ENCODE measurements at places on chromosomes 3 and 15.

GRCh38 chr3:11808231-11808630 lies 38.5 kb downstream of the TAMM41 start:
- DNase-seq: no peak

- DNase-seq: no peak
Observed at GRCh38 chr3:72144773-72145505, 360.0 kb upstream of the PROK2 start.

- no peak for DNase-seq
Observed at GRCh38 chr3:132817646-132818177, 95.5 kb upstream of the NPHP3 start.

GRCh38 chr3:67067251-67067650 lies 69.1 kb downstream of the KBTBD8 start:
- no peak for DNase-seq

GRCh38 chr3:108415661-108416060 lies 94.7 kb downstream of the MYH15 start:
- DNase-seq: no peak

All from left colon (tissue), 2 donors.